Stimulated activated CD4-positive, alpha-beta T cell treated with anti-CD3 and anti-CD28 coated beads, Interleukin-1b, Interleukin-23, amount 100 ng/mL, for 1 hour (primary cell): ENCODE measurements at places on chromosomes 12 and 14.

- DNase-seq, result no peak
Observed at GRCh38 chr12:42904683-42905418, 315.3 kb upstream of the PRICKLE1 start.

- DNase-seq, result no peak
Observed at GRCh38 chr12:20369305-20370013, 1.1 kb downstream of the PDE3A start.

- no peak for DNase-seq
Observed at GRCh38 chr12:120537856-120538220, 3.7 kb downstream of the RNF10 start.

GRCh38 chr12:100268835-100269564 is 2.0 kb downstream of the SCYL2 start:
- no peak for DNase-seq

- no peak for DNase-seq
Observed at GRCh38 chr12:3725388-3726115, 27.4 kb downstream of the CRACR2A start.

DNA sequence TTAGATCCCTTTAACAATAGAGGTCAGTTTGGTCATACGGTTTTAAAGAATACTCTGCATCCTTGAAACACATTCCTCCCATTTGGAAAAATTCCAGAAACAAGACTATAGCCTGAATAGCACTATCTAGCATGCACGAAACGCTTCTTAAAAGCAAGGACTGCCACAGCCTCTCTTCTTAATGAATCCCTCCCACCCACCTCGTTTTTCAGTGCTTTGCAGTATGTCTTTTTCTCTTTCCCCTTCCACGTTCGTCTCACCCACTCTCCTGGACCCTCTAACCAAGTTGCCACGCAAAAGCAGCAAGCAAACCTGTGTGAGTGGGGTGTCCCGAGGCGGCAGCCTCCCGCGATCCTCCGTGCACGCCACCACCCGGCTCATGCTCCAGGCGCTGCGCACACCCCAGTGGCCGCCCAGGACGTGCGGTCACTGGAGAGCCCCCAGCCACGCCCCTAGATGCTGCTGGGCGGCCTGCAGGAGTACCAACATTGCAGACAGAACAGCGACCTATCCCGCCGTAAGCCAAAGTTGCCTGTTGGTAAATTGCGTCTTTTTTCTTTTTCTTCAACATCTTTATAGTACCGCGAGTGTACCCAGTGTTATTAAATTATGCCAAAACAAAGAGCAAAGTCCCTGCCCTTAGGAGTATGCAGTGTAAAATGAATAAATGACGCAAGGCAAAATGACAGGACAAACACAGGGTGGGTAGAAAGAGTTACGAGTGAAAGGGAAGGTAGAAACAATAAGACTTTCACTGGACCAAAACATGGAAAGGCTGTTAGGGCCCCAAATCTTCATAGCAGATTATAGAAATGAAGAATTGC is at the start of gene SLC38A4:
TSS of gene SLC38A4 (minus strand) at position 407 of the 824 bp plus-strand sequence. CDS start 32,926 bp downstream, outside the sequence.
- no peak for DNase-seq

DNA sequence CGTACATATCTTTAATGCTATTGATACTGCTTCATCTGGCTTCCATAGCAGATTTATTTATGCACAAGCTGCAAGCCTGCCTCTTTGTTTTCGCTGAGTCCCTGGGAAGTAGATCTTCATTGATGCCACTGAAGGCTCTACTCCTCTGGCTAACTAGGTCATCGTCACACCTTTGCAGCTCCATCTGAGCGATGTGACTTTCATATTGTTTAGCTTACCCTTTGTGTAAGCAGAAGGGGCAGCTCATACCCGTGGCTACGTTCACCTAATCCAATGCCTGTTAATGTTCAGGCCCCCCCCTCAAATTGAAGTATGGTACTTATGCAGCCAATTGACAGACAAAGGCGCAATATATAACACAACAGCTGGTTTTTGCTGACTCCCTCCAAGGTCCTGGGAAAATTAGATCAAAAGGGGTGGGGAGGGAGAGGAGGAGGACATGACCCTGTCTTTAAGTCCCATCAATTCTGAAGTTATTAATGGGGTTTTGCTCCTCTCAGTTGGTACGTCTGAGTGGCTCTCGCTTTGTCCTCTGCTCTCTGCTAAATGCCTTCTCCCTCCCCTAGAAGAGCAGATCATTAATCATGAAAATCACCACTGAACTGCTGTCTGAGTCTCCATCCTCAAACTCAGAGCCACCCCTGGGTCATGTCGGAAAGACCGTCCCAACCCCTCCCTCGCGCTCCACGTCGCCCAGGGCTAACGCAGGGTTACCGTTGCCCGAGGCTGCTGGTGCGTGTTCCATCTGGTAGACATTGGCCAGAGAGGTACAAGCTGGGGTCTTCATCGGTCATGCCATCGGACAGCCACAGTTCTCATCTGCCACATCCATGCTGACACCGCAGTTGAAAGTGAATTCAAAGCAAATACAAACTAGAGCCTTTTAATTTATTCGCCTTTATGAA is 128.8 kb downstream of the ADGRD1 start:
- DNase-seq, result no peak

GRCh38 chr14:30129807-30130206 is 202.2 kb upstream of the PRKD1 start:
- DNase-seq, result no peak
